GM13976 (cell line): ENCODE measurements at places on chromosomes 7 and 10.
A peak's percentile ranks its signal among the peaks of the same experiment; 100 is the strongest.

- peak; percentile 21 for DNase-seq
These were observed 6.9 kb downstream of the GHRHR start for GRCh38 chr7:30970594-30971094.

DNA sequence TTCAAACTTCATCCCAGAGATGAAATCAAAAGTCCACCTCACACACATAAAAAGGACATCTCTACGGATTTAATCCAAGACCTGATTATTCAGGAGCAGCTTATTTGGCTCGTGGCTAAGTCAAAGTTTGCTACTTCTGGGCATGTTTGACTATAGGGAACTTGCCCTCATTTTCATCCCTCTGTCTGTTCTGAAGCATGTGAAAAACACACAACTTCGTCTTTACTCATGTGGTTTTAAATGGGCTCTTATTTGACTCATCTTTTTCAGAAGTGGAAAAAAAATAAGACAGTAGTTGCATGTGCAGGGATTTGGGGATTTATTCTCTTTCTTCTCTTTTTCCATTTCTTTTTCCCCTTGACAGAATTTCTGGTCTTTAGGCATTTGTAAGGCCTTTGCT is 295.9 kb downstream of the TFEC start:
- DNase-seq: no peak

GRCh38 chr10:120557311-120557710 is 100.3 kb downstream of the PLPP4 start:
- DNase-seq: no peak

DNA sequence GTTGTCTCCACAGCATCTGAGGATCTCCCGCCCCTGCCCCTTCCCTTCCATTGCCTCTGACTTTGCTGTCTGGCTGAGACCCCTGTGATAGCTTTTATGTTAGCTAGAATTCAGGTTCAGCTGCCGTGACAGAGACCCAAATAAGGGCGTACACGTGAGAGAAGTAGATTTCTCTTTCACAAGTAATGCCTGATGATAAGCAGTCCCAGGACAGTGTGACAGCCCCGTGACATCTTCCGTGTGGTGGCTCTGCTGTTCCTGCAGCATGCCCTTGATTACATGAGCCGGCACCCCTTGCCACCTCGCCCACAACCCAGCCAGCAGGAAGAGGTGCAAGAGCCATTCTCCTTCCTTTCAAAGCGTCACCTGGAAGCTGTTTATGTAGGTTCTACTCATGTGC is 130.9 kb upstream of the PODXL start:
- no peak for DNase-seq

DNA sequence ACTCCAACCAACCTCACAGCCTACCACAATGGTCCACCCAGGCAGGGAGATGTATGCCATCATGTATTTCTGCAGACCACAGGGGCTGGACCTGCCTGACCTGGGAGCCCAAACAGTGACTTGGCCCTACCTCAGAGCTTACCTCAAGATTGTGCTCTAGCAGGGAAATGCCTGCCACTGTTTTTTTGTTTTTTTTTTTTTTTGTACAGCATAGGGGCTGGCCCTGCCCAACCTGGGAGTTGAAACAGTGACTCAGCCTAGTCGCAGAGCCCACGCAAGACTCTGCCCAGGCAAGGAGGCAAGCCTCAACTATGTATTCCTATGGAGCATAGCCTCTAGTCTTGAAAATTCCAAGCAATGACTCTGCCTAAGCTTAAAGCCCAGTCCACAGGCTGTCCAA is 39.3 kb upstream of the CDK6 start:
- DNase-seq: no peak

DNA sequence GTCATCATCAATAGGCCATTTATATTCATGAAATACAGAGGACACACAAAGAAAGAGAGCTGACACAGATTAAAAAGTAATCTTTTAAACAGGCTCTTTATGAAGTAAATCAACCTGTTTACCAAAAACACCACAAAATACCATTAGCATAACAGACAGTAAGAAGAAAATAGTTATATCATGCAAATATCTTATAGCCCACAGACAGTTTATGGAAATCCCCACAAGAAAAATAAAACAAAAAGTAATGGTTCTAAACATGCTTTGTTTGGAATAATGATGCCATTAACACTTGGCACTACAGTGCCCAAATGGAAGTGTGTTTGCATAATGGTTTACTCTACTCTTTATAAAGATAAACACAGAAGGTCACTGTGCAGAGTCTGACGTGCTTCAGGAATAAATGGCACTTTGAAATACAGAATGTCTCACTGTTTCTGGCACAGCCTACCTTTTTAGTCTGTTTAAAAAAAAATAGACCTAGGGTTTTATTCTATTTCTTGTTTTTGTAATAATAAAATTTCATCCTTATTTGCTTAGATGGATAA is 30.1 kb downstream of the SEMA3D start:
- DNase-seq: no peak

GRCh38 chr7:83347945-83348444 is 185.3 kb upstream of the PCLO start:
- DNase-seq: no peak

DNA sequence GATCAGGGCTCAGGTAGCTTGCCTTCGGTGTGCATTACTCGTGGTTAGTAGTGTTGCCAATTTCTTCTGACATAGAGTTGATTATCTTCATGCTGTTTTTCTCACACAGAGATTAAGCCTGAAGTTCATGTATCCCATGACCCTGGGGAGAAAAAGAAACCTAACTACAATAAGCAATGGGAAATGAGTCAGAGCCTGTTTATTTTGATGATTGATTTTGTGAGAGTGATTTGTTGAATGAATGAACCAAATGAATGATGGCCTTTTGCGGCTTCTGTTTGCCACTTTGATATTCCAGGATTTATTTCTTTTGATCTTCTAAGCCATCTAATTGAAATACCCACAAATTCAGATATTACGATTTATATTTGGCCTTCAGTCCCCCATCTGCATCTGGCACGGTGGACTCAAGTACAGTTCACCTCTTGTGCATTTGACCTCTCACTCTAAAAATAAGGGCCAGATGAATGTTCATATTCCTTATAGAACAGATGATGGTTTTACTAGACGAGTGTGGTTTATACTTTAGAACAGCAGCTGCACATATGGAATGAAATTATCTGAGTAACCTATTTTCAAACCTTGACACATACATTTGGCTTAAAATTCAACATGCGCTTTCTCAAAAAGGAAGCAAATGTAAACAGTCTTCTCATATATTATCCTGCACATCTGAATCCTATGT is 110.7 kb downstream of the PLCE1 start:
- DNase-seq: no peak

DNA sequence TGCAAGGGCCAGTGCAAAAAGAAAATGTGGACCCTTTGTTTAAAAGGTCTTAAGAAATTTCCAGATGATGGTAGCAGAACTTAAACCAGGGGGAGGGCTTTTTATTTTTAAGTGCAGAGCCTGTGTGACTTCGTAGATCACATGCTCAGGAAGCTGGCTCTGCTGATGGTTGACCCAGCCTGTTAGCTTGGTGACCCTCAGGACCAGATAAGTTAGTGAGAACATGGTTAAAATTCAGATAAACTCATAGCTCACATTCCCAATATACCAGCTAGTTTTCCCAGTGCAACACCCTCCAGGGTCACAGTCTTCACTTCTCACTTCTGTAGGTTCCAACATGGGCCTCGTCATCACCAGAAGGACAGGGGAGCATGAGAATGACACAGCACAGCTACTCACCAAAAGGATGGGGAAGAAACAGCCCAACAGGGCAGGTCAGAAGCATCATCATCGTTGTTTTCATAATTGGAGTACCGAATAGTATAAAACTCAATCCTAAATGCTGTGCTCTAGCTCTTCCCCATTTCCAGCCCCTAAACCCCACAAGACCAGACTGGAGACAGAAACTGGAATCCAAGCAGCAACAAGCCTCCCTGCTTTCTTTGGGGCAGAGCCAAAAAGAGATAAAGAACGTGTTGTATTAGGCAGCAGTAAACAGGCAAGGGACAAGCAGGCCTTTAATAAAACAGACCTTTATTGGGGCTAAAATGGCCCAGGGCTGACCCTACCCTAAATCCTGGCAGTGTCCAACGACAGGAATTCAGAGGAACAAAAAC is 102.2 kb upstream of the ANKRD1 start:
- DNase-seq: no peak

DNA sequence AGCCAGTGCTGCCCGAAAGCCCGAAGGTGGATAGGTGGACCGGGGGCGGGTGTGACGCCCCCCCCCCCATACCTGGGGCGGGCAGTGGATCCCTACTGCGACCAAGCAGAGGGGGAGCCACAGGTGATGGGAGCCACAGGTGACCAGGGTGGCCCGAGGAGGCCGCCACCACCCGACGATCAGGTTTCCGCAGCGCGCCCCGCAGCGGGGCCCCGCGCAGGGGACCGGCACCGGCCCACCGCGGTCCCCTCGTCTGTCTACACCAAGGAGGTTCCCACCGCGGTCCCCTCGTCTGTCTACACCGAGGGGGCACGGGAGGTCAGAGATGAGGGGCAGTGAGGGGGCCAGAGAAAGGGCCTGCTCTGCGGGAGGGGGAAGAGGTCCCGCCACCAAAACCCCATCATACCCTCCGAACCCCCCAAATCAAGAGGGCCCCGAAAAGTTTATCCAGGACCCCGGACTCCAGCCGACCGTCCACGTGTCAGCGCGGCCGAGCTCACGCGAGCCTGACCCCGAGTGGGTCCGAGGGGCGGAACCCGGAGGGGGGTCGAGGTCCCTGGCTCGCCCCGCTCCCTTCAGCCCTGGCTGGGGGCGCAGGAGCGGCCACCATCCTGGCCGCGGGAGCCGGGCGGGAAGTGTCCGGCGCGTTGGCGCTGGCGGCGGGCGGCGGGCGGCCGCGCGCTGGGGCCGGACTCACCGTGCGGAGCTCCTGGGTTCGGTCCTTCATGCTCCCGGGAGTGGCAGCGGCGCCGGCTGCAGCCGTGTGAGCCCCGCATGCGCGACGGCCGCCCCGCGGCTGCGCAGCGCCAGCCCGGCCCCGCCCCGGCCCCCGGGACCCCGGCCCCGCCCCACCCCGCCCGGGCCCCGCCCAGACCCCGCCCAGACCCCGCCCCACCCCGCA is at the start of gene STX1A:
Gene STX1A, minus strand, starts transcription at position 765 of the 901 bp plus-strand sequence. Its CDS starts 38 bp downstream, at position 727.
- peak; percentile 97 for DNase-seq

DNA sequence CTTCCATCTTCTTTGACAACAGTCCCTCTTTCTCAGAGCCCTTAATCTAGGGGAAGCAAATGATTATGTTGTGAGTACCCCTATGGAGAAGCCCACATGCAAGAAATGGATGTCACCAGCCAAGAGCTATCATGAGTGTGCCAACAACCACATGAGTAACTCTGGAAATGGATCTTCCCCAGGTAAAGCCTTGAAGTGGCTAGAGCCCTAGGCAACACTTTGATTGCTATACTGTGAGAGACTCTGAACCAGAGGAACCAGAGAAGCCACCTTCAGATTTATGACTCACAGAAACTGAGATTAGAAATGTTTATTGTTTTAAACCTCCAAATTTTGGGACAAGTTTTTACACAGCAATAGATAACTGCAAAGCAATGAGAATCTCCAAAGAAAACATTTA is 60.9 kb upstream of the COL1A2 start:
- no peak for DNase-seq

GRCh38 chr10:76911184-76911583 is 726.4 kb downstream of the KCNMA1 start:
- DNase-seq: no peak

GRCh38 chr10:62231371-62231770 is 37.3 kb downstream of the RTKN2 start:
- no peak for DNase-seq

DNA sequence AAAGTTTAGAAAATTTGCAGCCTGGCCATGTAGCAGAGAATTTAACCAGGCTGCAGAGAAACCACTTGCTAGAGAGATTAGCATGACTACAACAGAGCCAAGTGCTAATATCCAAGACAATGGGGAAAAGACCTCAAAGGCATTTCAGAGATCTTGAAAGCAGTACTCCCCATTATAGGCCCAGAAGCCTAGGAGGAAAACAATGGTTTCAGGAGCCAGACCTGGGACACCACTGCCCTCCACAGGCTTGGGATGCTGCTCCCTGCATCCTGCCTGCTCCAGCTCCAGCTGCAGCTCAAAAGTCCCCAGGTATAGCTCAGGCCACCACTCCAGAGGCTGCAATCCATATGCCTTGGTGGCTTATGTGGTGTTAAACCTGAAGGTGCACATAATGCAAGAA is 101.5 kb upstream of the TMEM72 start:
- no peak for DNase-seq

DNA sequence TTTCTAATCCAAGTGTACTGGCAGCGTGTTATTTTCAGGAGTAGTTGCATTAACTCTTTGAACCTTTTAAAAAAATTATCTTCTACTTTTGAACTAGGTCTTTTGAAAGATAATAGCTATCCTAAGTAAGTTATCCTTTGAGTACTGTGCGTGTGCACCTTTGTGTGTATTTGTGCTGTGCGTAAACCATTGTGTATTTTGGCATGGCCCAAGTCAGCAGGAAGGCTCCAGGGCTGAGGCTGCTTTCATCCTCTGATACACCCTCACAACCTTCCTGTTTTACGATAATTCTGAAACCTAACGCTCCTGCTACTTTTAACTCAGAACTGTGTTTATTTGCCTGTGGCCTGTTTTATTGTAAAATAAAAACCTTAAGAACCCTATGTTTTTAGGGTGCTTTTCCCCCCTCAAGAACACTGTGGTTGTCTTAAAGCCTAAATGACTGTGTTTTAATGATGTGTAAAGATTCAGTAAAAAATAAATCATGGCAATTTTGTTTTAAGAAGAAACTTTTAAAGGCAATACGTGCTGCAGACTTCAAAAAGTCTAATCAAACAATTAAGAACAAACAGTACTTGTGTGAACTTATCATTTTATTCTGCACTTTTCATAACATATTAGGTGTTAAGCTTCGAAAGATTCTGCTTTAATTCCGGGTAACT is 57.5 kb downstream of the HDAC9 start:
- DNase-seq: no peak

DNA sequence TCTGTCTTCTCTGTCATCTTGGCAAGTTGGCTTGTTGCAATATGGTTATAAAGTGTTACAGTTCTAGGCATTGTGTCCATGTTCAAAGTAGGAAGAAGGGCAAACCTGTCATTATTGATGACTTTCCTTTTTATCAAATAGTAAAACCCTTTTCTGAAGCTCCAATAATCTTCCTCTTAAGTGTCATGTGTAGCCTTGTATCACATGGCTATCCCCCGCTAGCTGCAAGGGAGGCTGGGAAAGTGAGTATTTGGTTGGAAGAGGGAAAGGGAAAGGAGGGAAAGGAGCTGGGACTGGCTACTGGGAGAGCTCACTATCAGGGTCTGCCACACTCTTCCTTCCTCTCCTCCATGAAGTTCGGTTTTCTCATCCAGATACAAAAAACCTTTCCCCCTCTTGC is 45.2 kb upstream of the FAM180A start:
- no peak for DNase-seq
